ENCODE measurements at places on chromosomes 11 and 22.

DNA sequence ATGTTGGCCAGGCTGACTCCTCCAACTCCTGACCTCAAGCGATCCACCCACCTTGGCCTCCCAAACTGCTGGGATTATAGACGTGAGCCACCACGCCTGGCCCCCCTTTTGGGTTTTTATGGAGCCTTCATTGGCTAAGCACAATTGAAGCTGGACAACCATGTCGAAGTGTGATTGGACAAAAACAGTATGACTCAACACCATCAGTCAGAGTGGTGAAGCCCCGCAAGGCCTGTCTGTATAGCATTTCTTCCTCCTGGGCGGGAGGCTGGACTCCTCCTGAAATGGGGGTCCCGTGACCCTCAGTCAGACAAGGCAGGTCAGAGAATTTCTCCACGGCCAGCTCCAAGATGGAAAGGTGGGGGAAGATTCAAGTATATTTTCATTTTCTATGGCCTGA lies 3.1 kb upstream of the PARVB start:
- no peak for DNase-seq

GRCh38 chr11:123753110-123753509 lies 1.2 kb downstream of the OR6X1 start:
- DNase-seq, result no peak

GRCh38 chr11:77519847-77520246 lies 46.0 kb upstream of the PAK1 start:
- DNase-seq, result no peak

DNA sequence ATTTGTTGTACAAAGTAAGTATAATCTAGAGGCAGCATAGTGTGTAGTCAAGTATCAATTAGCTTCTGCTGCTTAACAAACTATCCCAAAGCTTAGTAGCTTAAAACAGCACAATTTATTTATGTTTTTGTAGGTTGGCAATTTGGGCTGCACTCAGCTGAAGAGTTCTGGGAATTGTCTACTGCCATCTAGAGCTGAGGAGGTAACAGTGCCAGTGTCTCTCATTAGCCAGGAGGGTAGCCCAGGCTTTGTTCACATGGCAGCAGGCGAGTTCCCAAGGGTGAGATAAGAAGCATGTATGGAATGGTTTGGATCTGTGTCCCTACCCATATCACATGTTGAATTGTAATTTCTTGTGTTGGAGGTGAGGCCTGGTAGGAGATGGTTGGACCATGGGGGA lies 45.8 kb upstream of the SLN start:
- no peak for DNase-seq

- no peak for DNase-seq
Measured at GRCh38 chr11:32069361-32070058, 21.4 kb upstream of the RCN1 start.

- no peak for DNase-seq
Measured at GRCh38 chr11:78066471-78066870, 2.8 kb downstream of the THRSP start.

DNA sequence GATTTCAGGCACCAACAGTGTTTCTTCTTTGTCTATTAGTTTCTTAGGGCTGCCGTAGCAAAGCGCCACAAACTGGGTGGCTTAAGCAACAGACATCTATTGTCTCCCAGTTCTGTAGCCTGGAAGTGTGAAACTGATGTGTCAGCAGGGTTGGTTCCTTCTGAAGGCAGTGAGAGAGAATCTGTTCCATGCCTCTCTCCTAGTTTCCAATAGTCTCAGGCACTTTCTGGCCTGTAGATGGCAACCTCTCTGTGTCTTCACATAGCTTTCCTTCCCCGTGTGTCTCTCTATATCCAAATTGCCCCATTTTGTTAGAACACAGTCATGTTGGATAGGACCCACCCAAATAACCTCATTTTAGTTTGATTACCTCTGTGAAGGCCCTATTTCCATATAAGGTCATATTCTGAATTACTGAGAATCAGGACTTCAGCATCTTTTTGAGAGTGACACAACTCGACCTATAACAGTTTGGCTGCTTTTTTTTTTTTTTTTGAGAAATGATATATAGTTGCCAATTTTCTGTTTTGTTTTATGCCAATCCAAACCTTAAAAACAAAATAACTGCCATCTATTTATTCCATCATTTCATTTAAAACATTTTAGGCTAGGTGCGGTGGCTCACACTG lies 108.2 kb downstream of the SLC36A4 start:
- no peak for DNase-seq

DNA sequence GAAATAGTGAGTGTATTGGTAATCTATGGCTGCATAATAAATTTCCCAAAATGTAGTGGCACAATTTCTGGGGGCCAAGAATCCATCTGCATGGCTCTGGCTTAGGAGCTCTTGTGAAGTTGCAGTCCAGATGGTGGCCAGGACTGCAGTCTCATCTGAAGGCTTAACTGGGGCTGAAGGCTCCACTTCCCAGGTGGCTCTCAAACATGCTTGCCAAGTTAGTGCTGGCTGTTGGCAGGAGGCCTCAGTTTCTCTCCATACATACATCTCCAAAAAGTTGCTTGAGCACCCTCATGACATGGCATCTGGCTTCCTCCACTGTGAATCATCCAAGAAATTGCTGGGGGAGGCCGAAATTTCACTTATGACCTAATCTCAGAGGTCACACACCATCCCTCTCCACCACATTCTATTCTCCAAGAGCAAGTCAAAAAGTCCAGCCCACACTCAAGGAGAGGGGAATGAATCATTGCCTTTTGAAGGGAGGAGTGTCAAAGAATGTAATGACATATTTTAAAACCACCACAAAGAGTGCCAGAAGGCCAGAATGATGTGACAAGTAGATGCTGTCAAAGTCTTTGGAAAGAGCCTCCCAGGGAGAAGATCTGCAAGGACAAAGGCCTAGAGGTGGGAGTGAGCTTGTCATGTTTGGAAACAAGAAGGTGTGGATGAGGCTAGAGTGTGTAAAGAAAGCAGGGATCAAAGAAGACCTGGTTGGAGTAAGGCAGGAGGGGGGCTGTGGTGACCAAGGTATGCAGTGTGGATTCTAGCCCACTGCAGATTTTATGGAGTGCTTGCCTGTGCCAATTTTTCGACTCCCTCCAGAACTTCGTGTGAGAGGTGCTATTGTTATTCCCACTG lies 566.2 kb downstream of the MIAT start:
- DNase-seq, result no peak

GRCh38 chr11:126647735-126648134 lies 292.2 kb downstream of the ST3GAL4 start:
- no peak for DNase-seq

All from NCI-H1048 (cell line).